Chondrocyte (in vitro differentiated cells): ENCODE measurements at places on chromosomes 1 and 21.

- no peak for DNase-seq
Observed at GRCh38 chr1:154567386-154568156, at the start of gene CHRNB2. Gene CHRNB2, plus strand, starts transcription at chr1:154567778. Its CDS starts 267 bp downstream, at chr1:154568045.

DNA sequence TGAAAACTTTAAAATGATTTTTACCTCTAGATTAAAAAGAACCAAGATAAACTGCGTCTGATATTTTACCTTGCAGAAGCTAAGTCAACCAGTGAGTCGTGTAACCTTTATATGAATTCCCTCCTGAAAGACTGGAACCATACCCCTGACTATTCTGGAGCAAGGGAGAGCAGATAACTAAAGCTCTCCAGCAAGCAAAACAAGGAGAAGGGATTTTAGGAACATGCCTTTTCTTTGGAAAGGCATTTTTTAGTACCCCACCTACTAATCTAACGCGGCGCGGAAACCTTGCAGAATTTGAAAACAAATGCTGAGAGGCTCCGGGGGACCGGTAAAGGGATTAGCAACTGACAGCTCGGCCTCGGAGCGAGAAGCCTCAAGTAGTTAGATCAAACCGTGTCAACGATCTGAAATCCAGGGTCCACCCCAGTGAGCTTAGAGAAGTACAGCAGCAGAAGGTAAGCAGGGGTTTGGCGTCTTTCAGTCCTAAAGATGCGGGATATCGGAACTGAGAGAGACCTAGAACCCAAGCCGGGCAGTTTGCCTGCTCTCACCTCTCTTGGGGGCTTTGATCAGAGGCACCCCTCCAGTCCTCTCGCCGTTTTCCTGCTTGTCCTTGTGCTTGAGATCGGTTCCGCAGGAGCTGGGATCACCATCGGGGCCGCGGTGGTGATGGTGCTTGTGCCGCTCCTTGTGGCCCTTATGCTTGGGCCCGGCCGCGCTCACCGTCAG lies 954 bp downstream of the RSBN1 start:
- no peak for DNase-seq

GRCh38 chr1:244705261-244706234 lies 52.6 kb downstream of the DESI2 start:
- no peak for DNase-seq

DNA sequence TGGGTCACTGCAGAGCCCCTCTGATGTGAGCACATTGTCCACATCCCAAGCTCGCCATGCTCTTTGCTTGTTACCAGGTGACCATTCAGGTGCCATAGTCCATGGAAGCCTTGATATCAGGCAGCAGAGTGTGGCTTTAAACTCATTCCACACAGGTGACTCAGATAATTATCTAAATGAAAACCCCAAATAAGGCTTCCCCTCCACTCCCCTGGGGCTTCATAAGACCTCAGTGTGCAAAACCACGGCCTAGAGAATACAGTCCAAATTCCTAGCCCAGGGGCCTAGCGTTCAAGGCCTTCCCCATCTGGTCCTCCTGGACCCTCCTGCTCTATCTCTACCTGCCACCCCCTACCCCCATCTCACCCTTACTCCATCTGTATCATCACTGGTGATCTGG lies 97.1 kb downstream of the ARHGEF10L start:
- DNase-seq = no peak

DNA sequence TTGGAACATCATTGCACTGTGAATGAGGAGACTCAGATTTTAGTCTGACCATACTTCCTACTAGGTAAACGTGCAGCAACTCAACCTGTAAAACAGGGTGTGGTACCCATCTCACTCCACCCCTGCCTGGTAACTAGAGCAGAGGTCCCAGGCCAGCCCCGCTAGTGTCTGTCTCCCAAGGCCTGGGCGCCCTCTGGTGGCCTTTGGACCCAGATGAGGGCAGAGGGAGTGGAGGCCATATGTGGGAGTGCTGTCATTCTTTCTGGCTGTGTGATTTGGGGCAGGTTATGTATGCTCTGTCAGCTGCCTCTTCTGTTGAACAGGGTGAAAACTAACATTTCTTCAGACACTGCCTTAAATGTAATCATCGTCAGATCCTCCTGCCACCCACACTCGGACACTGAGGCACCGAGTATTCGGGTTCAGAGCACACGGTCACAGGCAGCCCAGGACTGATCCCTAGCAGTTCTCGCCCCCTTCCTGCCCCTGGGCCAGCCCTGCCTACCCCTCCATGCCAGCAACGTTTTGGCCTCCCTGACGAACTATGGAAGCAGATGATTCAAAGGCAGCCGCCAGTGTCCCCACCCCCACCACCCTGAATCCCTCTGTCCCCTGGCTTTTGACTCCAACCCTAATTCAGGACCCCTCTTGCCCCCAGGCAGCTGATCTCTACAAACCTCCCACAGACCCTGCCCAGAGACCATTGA lies 76.0 kb downstream of the CD247 start:
- DNase-seq = no peak

DNA sequence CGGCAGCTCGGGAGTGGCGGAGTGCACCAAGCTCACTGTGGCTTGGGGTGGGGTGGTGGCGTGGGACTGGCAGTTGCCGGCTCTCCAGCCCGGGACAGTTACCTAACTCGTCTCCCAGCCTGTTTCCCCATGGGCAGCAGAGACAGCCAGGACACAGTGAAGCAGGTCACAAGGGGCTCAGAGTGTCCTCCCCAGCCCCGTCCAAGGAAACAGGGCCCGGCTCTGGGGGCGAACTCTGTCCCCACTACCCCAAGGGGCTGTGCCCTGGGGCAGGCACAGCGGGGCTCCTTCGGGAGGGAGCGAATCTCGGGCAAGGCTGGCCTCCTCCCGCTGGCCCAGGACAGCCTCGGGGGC lies 759 bp downstream of the GPR157 start:
- peak; percentile 82 for DNase-seq

DNA sequence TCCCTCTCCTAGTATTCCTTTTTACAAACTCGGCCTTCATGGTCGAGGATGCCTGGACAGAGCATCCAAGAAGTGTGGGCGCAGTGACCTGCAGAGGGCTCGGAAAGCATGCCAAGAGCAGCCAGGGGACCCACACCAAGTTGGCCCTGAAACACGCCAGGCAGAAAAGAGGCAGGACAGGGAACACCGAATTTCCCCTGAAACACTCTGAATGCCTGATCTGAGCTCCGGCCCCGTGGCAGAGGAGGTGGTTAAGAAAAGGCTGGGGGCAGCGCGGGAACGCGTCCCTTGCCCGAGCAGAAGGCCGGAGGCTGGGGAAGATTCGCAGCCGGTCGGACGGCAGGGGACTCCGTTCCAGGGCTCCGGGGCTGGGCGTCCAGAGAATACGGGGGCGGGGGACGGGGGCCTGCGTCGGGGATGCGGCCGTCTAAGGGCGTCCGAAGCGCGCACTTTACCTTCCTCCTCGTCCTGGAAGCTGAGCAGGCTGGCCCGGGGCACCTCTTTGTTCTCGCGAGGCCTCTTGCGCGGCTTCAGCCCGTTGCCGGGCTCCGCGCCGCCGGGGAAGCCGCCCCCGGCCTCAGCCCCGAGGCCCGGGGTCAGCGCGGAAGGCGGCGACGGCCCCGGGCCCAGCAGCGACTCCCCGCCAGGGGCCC lies 558 bp downstream of the PAXBP1 start:
- DNase-seq = no peak

- DNase-seq = no peak
Observed at GRCh38 chr1:56830052-56830451, 10.8 kb upstream of the FYB2 start.
